ENCODE measurements at places on chromosomes 3 and 15.

- DNase-seq, result no peak
These were observed 9.9 kb downstream of the CAPN7 start for GRCh38 chr3:15215996-15216395.

- no peak for DNase-seq
These were observed 138.4 kb upstream of the NAALADL2 start for GRCh38 chr3:174720717-174721116.

- no peak for DNase-seq
These were observed 123.4 kb upstream of the LRRN1 start for GRCh38 chr3:3675801-3676200.

GRCh38 chr3:168220556-168220955 is 124.8 kb upstream of the GOLIM4 start:
- DNase-seq, result no peak

DNA sequence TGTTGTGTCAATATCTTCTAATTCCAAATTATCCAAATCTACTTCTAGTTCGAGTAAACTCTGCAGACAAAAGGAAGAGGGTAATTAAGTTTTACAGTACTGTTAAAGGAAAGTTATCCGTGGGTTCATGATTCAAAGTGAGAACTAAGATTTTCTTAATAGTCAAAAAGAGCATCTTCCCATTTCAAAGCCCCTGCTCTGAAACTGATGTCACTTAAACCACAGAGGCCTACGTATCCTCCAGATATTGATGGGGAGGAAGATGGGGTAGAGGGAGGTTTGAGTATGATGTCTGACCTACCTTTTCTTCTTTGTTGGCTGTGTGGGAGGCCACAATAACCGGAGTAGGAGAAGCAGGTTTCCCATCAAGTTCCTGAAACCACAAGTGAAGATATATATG is 14.1 kb downstream of the MRPS22 start:
- no peak for DNase-seq

- DNase-seq, result peak; percentile 74
These were observed 338.6 kb downstream of the FOXP1 start for GRCh38 chr3:71244826-71245488.

GRCh38 chr3:197462808-197463207 is 93.0 kb downstream of the BDH1 start:
- no peak for DNase-seq

GRCh38 chr3:41301548-41301947 is 102.2 kb downstream of the CTNNB1 start:
- no peak for DNase-seq

DNA sequence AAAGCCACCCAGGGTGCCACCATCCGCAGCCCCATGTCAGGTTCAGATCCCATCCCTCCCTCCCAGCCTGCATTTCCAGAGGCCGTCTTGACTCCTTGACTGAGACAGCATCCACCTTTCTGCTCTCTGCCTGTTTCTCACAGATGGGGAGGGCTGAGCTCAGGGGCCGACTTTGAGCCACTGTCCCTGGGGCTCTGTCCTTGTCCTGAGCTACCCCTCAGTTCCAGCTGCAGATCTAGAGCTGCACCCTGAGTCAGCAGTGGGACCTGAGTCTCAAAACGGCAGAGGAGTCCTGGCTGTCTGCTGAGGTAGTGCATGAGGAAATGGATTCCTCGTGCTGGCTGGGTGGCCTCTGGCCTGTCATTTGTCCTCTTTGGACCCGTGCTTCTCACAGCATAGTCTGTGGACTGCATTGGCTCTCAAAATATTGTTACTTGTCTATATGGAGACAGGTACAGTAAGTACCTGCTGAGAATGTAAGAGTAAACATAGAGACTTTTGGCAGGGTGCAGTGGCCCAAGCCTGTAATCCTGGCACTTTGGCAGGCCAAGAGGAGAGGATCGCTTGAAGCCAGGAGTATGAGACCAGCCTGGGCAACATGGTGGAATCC is 22.3 kb downstream of the RPLP1 start:
- DNase-seq, result no peak
